ENCODE measurements at places on chromosomes 3 and 15.

- peak; percentile 44 for DNase-seq
These were observed 14.1 kb downstream of the LYSMD4 start for GRCh38 chr15:99719096-99719541.

GRCh38 chr3:76753599-76753998, 286.3 kb upstream of the ROBO2 start:
- no peak for DNase-seq

DNA sequence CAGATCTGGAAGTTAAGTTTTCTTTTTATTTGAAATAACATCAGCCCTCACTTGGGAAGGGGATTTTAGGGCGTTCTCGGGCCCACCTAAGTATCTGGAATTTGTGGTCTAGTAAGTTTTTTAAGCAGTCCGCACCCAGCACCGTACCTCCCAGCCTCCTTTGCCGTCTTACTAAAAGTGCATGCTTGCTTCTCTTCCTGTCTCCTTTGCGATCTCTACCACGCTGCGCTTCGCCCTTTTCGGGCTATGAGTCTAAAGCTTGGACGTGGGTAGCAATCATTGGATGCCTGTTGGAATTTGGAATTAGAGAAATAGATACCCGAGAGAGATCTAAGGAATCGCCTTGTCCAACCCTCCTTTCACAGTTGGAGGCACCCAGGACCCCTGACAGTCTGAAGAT, 1.1 kb downstream of the THSD4 start:
- DNase-seq, result peak; percentile 38

- DNase-seq, result no peak
These were observed 52.2 kb downstream of the RYK start for GRCh38 chr3:134198414-134198813.

- peak; percentile 41 for DNase-seq
These were observed 30.6 kb upstream of the MECOM start for GRCh38 chr3:169694117-169694516.

DNA sequence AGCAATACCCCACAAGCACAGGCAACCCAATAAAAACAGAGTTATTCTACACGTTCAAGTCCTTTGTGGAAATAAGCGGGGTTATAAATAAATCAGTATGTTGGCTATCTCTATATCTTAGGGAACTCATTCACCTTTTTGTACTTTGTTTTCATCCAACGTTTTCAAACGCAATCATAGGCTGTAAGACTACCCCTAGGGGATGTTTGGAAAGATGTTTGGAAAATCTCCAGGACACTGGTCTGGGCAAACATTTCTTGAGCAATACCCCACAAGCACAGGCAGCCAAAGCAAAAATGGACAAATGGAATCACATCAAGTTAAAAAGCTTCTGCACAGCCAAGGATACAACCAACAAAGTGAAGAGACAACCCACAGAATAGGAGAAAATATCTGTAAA, 70.1 kb downstream of the CLDN11 start:
- DNase-seq, result no peak

- DNase-seq, result no peak
These were observed 150.2 kb downstream of the IMPG2 start for GRCh38 chr3:101170062-101170771.

GRCh38 chr3:53161450-53161819, 426 bp downstream of the PRKCD start:
- DNase-seq, result no peak

- DNase-seq, result no peak
These were observed 125.6 kb downstream of the FRMD5 start for GRCh38 chr15:44069489-44069888.

DNA sequence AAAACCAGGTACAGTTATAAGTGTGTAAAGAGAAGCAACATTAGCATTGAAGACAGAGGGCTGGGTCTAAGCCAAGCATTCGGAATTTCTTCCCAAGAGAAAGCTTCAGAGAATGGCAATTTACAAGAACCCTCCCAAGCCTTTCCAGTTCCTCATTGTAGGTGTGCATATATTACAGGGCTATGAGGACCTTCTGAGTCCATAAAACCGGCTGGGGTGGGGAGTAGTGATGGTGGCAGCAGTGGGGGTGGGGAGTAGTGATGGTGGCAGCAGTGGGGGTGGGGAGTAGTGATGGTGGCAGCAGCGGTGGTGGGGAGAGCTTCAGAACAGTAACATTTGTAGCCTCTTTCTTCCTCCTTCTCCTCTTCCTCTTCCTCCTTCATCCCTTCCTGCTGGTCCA, 368.7 kb upstream of the UMPS start:
- DNase-seq, result no peak

DNA sequence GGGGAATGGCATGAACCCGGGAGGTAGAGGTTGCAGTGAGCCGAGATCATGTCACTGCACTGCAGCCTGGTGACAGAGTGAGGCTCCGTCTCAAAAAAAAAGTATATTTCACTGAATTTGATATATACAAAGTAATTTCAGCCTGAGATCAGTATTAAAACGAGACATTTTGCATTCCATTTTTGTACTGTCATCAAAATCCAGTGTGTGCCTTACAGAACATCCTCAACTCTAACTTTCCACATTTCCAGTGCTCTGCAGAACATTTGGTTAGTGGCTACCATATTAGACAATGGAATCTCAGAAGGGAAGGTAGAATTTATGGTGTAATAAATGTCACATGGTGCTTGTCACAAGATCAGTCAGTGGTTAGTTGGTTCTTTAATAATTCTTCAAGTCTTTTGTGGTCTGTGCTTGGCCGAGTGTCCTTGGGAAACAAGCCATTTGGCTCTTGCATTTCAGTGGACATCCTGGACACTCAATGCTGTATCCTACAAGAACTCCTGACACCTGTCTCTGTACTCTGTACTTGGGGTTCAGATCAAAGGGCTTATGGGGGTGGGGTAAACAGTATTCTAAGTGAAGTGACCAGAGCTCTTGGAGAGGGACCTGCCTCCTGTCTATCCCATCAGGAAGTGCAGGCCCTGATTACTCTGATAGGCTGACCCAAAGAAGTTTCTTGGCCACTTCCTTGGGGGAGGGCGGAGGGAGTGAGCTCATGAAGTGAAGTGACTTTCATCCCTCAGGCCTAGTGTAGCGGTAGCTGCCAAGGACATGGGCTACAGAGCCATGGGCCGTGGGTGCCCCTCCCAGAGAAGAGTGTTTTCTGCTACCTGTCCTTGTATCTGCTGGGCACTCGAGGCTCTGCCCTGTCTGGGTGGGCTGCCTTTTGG, 3.7 kb downstream of the ACVR2B start:
- peak; percentile 59 for DNase-seq

- DNase-seq, result no peak
These were observed 39.3 kb downstream of the DGKG start for GRCh38 chr3:186322761-186323160.

DNA sequence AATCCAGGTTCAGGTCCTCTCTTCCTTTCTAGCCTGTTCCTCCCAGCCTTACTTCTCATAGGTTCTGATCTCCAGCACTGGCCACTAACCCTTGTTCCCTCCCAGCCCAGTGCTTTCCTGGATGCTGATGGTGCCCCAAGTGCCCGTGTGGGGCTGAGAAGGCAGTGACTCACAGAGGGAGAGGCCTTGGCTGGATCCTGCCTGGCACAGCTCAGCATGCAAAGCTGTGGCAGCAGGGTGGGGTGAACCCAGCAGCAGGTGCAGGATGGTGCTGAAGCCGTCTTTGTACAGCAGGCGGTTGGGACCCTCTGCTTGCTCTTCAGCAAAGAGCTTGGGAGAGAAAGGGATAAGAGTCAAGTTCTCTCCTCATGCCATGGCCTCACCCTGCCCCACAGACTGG, 7.6 kb downstream of the LPCAT4 start:
- DNase-seq, result peak; percentile 22

GRCh38 chr3:64634417-64634816, 53.4 kb downstream of the ADAMTS9 start:
- no peak for DNase-seq

DNA sequence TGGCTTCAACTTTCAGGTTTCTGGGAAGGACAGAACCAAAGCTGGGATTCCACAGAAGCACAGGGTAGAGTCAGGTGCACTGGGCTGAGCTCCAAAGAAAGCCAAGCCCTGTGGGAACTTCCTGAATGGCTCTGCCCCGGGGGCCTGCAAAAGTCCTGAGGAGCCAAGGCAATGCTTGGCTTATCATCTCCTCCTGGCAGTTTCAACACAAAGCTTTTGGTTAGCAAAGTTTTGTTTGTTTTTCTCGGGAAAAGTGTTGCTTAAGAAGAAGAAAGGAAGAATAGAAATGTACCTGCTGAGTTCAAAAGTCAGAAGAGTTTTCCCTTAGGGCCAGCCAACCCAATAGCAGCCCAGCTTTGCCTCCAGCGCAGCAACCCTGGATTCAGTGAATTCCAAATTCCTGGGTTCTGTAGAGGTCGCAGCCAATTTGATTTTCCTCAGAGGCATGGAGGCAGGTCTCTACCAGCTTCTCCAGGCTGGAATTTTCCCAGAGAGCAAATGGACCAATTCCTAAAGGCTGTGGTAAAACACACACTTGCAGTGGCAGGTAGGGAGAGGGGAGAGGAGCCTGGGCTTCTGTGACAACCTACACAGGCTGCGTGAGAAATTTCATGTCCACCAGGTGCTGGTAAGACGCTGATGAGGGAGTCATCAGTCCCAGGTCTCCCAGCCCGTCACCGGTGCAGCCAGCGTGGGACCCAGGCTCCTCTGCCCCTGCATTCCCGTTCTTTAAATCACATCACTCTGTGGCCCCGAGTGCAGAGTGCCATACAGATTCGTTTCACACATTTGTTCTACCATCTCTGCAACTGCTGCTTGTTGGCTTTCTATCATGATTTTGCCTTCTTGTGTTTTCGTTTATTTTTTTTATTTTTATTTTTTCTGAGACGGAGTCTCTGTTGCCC, 54.3 kb upstream of the SNRPA1 start:
- DNase-seq, result peak; percentile 23

- no peak for DNase-seq
These were observed 82.1 kb downstream of the IL5RA start for GRCh38 chr3:3027976-3028567.

- peak; percentile 23 for DNase-seq
These were observed 95.8 kb upstream of the CTDSPL start for GRCh38 chr3:37765591-37766488.

DNA sequence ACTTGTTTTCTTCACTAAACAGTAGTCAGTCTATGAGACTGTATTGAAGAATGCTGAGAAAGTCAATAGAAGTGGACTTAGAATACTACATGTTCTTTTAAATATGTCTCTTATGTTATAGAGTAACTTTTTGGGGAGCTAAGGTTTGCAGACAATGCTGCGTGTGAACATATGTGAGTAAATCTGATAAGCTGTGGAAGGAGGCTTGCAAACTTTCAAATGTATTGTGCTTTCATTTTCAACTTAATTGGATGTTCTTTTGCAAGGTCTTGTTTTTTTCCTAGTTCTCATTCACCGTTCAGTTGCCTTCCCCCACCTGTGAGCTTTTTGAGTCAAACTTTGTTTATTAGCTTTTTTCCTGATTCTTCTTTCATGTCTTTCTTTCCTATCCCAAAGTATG, 176.2 kb downstream of the LPP start:
- no peak for DNase-seq

DNA sequence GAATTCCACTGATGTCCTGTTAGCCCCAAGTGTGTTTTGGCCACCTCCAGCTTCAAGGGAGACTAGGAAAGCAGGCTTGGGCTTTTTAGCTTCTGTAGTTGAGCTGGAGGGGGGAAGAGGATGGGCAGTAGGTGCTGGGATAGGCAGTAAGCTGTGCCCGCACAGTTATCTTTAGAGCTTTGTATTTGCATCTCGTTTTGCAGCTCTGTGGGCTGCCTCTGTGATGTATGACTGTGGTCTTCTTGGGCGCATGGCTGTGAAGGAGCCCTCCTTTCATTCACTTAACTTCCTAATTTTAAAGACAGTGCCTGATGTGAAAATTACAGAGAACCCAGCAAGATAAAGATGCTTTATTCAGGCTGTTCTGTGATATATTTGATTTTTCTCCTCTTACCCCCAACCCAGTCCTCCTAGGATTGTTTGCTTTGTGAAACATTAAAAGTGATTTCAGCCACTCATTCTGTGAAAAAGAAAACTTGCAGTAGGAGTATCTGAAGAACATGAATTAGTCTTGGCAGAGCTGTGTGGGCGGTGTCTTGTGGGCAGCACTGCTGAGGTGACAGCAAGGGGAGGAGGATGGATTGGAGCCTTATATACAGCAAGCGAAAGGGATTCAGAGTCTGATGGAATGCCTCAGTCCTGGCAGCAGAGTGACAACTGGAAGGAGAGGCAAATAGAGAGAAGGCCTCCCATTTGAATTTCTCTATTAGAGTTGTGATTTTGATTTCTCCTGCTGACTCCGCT, 74.3 kb downstream of the LARS2 start:
- DNase-seq, result no peak

- peak; percentile 98 for DNase-seq
These were observed 79.1 kb downstream of the FOXP1 start for GRCh38 chr3:71504250-71505036.

GRCh38 chr3:31331278-31331677, 201.4 kb upstream of the STT3B start:
- no peak for DNase-seq

DNA sequence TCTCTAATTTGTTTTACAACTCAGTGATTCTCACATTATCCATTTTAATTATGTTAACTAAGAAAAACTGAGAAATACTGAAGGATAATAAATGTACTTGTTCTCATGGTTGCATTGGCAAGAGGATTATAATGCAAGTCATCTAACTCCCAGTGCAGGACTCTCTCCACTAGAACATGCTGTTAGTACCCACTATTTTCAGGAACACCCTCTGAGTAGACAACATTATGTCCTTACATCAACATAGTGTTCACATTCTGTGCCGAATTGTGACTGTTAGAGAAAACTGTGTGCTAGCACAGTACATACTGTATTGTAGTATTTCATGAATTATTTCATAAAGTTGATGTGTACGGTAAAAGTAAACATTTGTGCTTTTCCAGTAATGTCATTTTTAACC, 80.1 kb downstream of the LEKR1 start:
- no peak for DNase-seq

DNA sequence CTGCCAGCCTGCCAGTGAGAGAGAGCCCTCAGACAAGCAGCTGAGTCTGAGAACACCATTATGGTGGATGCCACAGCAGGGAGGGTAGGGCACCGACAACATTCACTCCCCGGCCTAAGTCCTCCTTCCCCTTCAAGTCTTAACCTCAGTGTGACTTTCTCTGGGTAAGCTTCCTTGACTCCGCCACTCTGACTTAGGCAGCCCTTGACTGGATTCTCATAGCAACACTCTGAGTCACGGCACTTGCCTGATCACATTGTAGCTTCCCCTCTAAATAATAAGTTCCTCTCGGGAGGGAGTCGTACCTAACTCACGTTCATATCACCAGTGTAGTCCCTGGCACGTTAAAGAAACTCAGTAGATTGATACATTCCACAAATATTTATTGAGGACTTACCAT, 180.5 kb downstream of the FOXB1 start:
- DNase-seq, result peak; percentile 39

Data from kidney tubule cell (primary cell).